Stimulated activated CD4-positive, alpha-beta T cell treated with anti-CD3 and anti-CD28 coated beads, Interleukin-4, amount 100 ng/mL, for 4 hours (primary cell): ENCODE measurements at places on chromosomes 4 and X.

GRCh38 chrX:123990602-123991001 is 29.1 kb downstream of the STAG2 start:
- DNase-seq, result no peak

DNA sequence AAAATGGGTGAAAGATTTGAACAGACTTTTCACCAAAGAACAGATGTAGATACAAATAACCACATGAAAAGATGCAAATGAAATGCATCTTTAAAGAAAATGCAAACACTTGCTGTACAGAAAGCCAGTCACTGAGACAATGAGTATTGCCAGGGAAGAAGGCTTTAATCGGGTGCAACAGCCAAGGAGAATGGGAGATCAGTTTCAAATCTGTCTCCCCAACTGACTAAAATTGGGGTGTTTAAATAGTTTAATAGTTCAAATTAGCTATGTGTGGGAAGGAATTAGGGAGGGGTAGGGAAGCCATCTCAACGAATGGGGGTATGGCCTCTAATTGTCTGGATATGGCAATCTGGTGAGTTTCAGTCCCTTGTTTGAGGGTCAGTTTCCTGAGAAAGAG is 295.4 kb downstream of the PTTG2 start:
- no peak for DNase-seq

GRCh38 chr4:153113838-153114105 is 90.5 kb upstream of the TRIM2 start:
- no peak for DNase-seq

DNA sequence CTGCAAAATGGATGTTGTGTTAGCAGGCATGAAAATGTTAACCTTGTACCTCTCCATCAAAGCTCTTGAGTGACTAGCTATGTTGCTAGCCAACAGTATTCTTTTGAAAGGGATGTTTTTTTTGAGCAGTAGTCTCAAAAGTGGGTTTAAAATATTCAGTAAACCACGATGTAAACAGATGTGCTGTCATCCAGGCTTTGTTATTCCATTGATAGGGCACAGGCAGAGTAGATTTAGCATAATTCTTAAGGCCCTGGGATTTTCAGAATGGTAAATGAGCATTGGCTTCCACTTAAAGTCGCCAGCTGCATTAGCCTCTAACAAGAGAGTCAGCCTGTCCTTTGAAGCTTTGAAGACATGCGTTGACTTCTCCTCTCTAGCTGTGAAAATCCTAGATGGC is 18.4 kb downstream of the FGF2 start:
- DNase-seq, result no peak

DNA sequence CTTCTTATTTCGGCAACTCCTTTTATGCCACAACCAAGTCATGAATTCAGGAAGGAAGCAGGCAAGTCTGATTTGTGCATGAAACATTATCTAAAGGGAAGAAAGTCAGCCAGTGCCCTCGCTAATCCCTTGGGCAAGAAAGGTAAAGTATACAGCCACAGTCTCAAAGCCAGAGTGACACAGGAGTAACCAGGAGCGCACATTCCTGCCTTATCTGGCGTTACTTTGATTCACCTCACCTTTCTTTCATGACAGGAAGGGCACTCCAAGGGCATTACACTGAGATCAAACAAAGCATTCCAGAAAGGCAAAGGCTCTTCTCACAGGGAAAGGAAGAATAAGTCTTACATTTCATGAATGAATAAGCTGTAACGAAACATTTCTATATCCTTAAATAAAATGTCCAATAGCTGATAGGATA is 38.8 kb downstream of the FAT1 start:
- no peak for DNase-seq

DNA sequence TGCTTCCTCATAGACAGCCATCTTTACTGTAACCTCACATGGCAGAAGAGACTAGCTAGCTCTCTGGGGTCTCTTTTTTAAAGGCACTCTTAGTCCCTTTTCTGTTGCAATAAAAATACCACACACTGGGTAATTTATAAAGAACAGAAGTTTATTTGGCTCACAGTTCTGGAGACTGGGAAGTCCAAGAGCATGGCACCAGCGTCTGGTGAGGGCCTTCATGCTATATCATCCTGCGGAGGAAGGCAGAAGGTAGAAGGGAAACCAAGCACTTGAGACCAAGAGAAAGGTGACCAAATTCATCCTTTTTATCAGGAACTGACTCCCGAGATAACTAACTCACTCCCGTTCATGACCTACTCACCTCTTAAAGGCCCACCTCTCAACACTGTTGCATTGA is 5.4 kb upstream of the ANXA5 start:
- DNase-seq, result no peak

DNA sequence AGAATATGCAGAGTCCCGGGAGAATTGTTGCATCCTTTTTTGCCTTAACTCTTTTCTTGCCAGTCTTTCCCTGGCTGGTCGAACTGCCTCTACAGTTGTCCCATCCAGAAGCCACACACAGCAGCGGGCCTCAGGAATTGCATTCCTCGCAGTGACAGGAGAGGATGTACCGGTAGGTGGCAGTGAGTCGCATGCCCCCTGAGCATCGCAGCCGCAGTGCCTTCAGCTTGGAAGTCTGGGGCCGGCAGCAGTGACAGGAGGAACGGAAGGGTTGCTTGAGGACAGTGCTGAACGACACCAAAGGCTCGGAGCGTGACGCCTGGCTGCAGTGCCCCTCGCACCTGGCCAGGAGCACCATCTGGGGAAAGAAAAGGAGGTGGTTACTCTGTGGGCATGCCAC is 23.5 kb downstream of the NDP start:
- DNase-seq, result peak; percentile 19

DNA sequence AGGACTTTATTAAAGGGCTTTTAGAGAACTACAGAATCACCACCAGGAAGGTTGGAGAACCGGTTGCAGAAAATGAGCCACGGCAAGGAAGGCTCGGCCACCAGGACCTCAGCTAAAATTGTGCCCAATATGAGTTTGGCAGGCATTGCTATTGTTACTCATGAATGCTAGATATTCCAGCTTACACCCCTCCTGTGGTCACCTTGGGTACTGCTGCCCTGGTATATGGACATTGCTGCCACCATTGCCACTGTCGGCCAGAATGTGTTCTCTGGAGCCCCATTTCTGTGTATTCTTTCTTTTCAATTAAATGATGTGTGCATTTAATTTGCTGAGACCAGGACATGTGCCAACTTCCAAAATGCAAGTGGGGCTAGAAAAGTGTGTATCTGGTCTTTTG is 626.7 kb upstream of the BOD1L1 start:
- peak; percentile 1 for DNase-seq

GRCh38 chr4:2944586-2945526 is 18.4 kb downstream of the NOP14 start:
- no peak for DNase-seq

DNA sequence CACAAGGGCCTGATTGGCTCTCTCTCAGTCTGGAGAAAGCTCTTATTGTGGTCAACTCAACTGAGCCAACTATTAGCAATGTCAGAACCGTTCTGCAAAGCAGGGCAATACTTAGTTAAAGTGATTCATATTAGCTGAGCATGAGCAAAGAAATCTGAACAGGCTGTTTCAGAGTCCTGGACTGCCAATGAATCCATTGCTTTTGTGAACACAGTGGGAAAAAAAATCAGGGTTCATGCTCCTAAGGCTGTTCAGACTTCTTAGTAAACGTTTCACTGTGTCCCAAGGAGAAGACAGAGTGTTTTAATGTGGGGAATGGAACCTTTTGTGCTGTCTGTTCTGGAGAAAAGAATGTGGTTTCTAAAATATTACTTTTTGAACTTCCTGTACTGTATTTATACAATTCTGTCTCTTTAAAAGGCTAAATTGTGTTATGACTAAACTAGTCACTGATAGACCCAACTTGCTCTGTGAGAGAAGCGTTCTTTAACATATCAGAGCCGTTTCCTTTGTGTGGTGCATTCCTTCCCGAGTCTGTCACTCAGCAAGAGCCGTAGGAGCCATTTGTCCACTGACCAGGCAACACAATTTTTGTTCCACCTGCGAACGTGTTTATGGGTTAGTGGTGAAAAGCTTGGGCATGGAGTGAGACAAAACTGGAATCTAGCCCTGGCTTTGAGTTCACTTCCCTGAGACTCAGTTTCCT is 366.1 kb downstream of the FBXO8 start:
- no peak for DNase-seq

GRCh38 chr4:141724646-141725045 is 88.3 kb downstream of the IL15 start:
- no peak for DNase-seq

- DNase-seq, result no peak
These were observed 158.9 kb downstream of the ADAMTS3 start for GRCh38 chr4:72410158-72410557.

- DNase-seq, result no peak
These were observed 46.6 kb downstream of the MAOA start for GRCh38 chrX:43702660-43703059.

- no peak for DNase-seq
These were observed 28.5 kb upstream of the FGG start for GRCh38 chr4:154640999-154641398.
